ENCODE measurements at places on chromosomes 6 and 20.

DNA sequence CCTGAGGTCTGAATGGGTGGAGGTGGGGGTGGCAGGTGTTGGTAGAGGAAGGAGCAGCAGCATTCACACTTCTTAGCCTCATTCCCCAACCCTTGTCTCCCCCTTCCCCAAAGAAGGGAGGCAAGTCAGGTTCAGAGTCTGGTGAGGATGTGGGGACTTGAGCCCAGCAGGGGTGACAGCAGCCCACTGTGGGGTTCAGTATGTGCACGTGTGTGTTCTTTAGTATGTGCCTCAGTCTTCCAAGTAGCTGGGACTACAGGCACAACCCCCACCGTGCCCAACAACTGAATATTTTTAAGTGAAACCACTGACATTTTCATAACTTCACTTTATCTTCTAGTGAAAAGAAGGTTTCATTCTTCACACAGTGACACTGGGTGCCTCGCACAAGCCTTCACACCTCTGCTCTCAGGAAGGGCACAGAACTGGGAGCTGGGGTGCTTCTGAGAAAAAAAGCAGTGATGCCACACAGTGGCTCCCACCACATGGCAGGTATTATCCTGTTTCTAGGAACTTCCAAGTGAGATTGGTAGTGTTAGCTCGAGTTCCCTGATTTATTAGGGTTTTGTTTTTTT, 33.4 kb upstream of the PRELID3B start:
- peak; percentile 43 for DNase-seq

- no peak for DNase-seq
Observed at GRCh38 chr20:3728354-3728753, 4.1 kb upstream of the HSPA12B start.

GRCh38 chr6:109393886-109394281, 11.6 kb upstream of the CD164 start:
- DNase-seq: no peak

- DNase-seq: peak; percentile 6
Observed at GRCh38 chr6:40482532-40482931, 104.6 kb downstream of the LRFN2 start.

DNA sequence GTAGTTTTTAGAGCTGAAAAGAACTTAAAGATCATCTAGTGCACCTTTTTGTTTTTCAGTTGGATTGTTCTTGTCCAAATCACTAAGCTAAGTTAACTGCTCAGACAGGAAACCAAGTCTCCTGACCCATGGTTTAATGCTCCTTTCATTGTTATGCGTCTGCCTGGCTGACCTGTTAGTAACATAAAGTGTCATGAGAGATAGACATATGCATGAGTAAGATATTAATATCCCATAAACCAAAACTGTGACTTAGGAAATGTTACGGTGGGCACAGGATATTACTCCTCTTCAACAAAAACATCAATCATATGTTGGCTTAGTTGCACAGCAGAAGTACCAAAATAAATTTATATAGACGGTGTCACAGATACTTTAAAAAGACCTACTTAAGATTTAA, 84.0 kb downstream of the ESR1 start:
- DNase-seq: no peak

DNA sequence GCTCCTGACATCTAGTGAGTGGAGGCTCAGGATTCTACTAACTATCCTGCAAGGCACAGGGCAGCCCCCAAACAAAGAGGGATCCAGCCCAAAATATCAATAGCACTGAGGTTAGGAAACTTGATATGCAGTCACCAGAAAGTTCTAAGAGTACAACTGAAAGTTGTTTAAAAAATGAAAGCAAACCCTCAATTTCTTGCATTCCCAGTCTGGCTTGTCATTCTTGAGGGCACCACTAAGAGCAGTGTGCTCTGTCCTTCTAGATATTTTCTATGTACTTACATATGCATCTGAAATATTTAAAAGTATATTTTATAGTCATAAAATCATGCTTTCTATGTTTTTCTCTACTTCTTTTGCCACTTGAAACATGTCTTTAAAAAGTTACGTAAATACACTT, 35.9 kb downstream of the CST8 start:
- DNase-seq: no peak

GRCh38 chr6:7691675-7692452, 34.0 kb upstream of the BMP6 start:
- DNase-seq: peak; percentile 16

GRCh38 chr20:16115911-16116552, 457.2 kb downstream of the KIF16B start:
- DNase-seq: no peak

DNA sequence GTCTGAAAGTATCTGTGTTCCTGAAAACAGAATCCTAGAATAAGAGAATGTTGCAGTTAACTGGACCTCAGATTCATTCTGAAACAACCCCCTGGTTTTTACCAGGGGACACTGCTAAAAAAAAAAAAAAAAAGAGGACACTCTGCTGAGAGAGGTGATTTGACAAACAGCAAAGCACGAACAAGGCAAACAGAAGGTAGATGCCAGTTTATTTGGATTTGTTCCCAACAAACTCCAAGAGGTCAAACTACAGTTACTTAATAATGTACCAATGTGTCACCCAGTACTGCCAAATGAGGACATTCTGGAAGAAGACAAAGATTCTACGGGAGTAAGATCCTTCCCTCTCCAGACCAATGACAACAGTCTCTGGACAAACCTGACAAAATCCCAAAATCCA, 40.6 kb upstream of the SLC22A16 start:
- no peak for DNase-seq

DNA sequence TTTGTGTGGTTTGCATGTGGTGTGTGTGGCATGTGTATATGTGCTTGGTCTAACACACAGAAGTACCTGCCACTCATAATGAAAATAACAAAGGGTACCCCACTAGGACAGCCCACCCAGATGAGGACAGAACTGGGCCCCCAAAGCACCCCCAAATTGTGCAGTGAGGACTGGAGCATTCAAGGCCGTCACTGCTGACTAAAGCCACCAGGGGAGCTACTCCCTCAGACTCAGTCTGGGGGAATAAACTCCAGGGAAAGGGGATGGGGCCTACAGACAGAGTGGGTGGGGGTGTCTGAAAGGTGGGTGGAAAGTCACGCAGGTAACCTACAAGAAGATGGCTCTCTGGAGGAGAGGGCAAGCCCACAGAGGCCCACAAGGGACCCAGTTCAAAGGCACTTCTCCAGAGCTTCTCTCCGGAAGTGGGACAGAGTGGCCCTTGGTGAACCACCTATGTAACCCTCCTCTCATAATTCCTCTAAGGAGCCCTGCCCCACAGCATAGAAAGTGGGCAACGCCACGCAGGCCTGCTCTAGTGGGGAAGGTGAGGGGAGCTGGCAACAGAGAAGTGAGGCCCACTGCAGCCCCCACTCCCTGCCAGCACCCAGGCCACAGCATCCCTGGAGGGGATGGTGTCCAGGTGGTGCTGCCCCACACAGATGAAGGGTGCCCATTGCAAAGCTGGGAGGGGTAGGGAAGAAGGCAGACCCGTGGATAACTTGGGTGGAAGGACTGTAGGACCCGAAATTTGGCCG, 122.8 kb upstream of the MAFB start:
- no peak for DNase-seq
